RPMI7951 (cell line): ENCODE measurements at places on chromosomes 5 and 9. TPM values are rescaled to one million over a fixed set of nuclear protein-coding genes. Genes with fewer than 3 reads are reported as not detected.

GRCh38 chr5:132183723-132184122, 43.9 kb downstream of the P4HA2 start:
- peak; percentile 48 for DNase-seq

- no peak for DNase-seq
Observed at GRCh38 chr5:14219800-14220512, 76.8 kb downstream of the TRIO start.

DNA sequence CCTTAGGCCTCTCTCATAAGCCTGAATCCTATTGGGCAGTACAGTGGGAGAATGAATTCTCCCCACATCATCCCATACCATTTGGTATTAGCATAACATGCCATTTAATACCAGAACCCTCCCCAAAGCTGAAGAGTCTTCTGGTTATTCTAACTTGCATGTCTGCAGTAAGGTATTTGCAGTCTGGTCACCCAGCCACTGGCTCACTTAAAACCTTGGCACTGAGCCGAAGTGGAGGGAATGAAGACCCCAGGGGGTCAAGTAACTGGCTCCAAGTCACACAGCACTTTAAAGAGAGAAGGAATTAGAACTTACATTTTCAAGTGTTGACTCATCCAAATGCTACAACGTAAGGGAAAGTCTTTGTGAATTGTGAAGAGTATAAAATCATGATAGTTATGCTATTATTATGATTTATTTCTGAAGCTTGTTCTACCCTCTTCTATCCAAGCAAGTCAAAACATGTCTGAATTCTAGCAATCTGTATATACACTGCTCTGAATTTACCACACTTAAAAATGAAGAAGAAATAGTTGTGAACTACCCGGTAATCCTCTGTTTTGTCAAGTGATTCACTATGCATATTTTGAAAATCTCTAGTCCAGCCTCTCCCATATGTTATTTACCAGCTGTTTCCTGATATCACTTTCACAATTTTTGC, 28.5 kb downstream of the GLRA1 start:
- peak; percentile 63 for DNase-seq

The LECT2 gene
- not detected in 2 replicates for total RNA-seq

The DMRTA1 gene
- total RNA-seq: 0.78 and 1.1 TPM in 2 replicates

The IFNB1 gene
- total RNA-seq: not detected in 2 replicates

- DNase-seq: no peak
Observed at GRCh38 chr9:13807118-13807517, 506.8 kb downstream of the NFIB start.

The ZNF79 gene
- 4.4 and 4.6 TPM in 2 replicates for total RNA-seq

DNA sequence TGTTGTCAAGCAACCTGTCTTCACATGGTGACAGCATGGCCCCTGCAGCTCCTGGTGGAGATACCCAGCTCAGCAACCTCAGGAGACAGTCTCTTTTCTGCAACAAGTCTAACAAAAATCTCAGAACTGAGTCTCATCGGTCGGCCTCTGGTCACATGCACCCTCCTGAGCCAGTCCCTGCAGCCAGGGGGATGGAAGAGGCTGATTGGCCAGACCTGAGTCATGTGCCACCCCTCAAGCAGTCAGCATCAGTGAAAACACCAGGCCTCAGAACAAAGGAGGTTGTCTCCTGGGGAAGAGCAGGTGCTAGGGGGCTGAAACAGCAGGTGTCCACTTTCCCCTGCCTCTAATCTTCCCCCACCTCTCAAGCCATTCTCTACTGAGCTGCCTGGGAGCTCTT, 54.4 kb downstream of the SMIM23 start:
- no peak for DNase-seq

- no peak for DNase-seq
Observed at GRCh38 chr5:140567136-140567818, 2.6 kb downstream of the SLC35A4 start.

- no peak for DNase-seq
Observed at GRCh38 chr9:111726949-111727348, 65.5 kb downstream of the GNG10 start.

GRCh38 chr5:124466011-124466410, 280.4 kb downstream of the ZNF608 start:
- DNase-seq: no peak

DNA sequence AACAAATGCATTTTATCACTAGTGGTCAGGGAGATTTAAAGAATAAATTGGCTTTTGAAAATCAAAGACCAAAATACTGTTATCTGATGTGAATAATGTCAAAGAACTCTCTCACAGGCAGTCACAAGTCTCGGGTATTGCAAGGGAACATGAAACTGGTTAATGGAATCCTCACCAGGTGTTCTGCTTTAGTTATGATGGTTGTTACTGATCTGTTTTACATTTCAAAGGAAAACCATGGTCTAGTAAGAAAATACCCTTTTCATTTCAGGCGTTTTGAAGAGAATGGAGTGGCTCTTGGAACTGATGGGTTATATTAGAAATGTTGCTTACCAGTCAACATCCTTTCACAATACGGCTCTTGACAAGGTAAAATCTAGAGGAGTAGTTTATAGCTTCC, 43.4 kb downstream of the HACD4 start:
- no peak for DNase-seq
